Activated naive CD8-positive, alpha-beta T cell treated with anti-CD3 and anti-CD28 coated beads, Interleukin-2, amount 10 ng/mL, durations not matched to agents 7 days and 5 days (primary cell): ENCODE measurements at places on chromosomes 1 and 21. TPM values are rescaled to one million over a fixed set of nuclear protein-coding genes. Genes with fewer than 3 reads are reported as not detected.

GRCh38 chr1:41158147-41158875 lies 83.8 kb downstream of the SCMH1 start:
- H3K36me3 ChIP-seq = peaks cover 8% of the 10 kb centered on the region
- no peaks in the 10 kb centered on the region for H3K27me3 ChIP-seq
- no peak for DNase-seq
- no peak overlapping the region for H3K4me3 ChIP-seq
- no peak overlapping the region for H3K27ac ChIP-seq
- H3K4me1 ChIP-seq = no peaks in the 10 kb centered on the region

DNA sequence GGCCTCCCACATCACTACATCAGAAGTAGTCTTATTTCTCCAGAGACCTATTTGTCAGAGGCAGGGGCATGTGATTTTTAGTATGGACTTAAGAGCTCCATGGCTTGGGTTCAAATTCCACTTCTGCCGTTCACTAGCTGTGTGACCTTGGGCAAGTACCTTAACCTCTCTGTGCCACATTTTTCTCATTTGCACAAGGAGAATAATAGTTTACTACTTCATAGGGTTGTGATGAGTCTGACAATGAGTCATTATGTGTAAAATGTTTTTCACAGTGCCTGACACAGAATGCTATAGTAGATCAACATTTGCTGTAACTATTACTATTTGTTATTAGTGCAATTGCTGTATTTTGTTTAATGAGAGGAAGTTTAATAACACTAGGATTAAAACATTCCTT lies 200.6 kb downstream of the PRDM2 start:
- DNase-seq = no peak
- H3K4me1 ChIP-seq = no peaks in the 10 kb centered on the region
- no peak overlapping the region for H3K4me3 ChIP-seq
- H3K27ac ChIP-seq = no peak overlapping the region
- no peaks in the 10 kb centered on the region for H3K36me3 ChIP-seq

GRCh38 chr1:43736819-43737218 lies 29.5 kb downstream of the ST3GAL3 start:
- H3K4me3 ChIP-seq = no peak overlapping the region
- no peaks in the 10 kb centered on the region for H3K27me3 ChIP-seq
- peaks cover 19% of the 10 kb centered on the region for H3K36me3 ChIP-seq
- DNase-seq = no peak
- peaks cover 2% of the 10 kb centered on the region for H3K4me1 ChIP-seq

DNA sequence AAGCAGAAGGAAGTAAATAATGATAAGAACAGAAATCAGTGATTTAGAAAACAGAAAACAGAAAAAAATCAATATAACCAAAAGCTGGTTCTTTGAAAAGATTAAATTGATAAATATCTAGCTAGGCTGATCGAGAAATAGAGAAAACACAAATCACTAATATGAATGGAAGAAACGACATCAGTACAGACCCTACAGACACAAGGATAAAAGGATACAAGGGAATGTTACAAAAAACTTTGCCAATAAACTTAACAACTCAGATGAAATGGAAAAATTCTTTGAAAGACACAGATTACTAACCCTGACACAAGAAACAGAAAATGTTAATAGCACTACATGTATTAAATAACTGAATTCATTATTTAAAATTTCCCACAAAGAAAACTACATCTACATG lies 6.3 kb upstream of the ARHGAP29 start:
- DNase-seq = no peak
- H3K4me1 ChIP-seq = peaks cover 10% of the 10 kb centered on the region
- peaks cover 84% of the 10 kb centered on the region for H3K27me3 ChIP-seq
- H3K27ac ChIP-seq = no peak overlapping the region
- H3K36me3 ChIP-seq = peaks cover 1% of the 10 kb centered on the region
- H3K4me3 ChIP-seq = no peak overlapping the region

LINGO4 gene
- total RNA-seq = not detected
